ENCODE measurements at places on chromosomes 7 and 10.

- peak; percentile 90 for DNase-seq
Measured at GRCh38 chr10:102055647-102056419, at the start of gene ARMH3. ARMH3 (minus strand) TSS chr10:102056173; CDS start chr10:102040114, 16,059 bp downstream.

DNA sequence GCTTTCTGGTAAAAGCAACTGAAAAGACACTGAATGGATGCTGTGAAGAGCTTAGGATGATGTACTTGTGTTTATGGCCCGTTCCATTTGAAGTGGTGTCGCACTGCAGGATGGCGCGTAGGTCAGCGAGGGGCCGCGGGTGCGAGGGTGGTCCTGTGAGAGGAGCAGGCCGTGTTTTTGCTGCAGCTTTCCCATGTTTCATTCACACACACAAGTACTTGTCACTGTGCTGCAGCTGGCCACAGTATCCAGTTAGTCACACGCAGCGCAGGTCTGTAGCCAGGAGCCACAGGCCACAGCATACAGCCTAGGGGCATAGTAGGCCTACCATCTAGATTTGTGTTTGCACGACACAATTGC, 23.2 kb downstream of the WIPI2 start:
- no peak for DNase-seq

GRCh38 chr7:84123965-84124547, 70.5 kb downstream of the SEMA3A start:
- no peak for DNase-seq

- DNase-seq = no peak
Measured at GRCh38 chr10:112490545-112490944, 43.5 kb downstream of the VTI1A start.

DNA sequence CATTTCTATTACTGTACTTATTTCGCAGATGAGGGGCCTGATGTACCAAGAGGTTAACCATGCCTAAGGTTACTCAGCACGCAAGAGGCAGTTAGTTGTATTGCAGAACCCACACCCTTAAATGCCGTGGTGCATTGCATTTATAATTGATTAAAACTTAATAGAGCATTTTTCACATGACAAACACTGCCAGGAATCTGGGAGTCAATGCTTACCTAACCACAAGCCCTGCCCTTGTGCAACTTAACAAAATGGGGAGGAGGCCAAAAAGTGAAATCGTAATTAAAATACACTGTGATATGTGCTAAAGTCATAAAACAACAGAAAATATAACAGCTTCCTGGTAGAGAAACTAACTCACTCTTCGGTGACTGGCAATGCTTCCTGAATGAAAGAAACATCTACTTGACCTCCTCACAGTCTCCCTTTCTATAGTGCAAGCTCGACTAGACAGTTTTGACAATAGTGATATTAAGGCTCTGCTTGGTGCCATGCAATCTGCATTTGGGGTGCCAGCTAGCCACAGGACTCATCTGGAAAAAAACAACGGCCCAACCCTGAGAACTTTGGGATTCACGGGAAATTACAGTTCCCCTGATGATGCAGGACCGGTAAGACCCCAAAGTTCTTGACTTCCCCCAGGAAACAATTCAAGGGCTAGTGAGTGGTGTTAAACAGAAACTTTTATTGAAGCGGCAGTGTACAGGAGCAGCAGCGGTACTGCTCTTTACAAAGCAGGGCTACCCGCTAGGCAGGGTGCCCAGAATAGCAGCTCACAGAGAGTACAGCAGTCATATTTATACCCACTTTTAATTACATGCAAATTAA, 612.4 kb downstream of the TNS3 start:
- no peak for DNase-seq

- no peak for DNase-seq
Measured at GRCh38 chr7:126440542-126440941, 812.2 kb downstream of the GRM8 start.

GRCh38 chr10:99674762-99675161, 15.5 kb downstream of the ENTPD7 start:
- DNase-seq = no peak

DNA sequence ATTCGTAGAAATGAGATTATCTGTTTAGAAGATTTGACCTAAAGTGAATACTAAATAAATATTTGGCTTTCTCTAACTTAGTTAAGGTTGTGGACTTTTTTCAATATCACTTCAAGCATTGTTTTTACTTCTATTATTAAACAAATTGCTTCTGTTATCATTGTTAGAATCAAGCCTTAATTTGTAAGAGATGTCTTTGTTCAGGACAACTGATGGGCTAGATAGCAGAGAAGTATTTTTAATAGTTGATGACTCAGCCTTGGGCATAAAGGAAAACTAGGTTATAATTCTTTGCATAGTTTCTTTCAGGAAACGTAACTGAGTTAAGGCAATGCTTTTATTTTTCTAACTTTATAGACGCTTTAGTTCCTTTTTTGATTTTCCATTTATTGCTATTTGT, 128.8 kb upstream of the SMIM30 start:
- no peak for DNase-seq

- no peak for DNase-seq
Measured at GRCh38 chr10:1724921-1725488, 12.3 kb downstream of the ADARB2 start.

GRCh38 chr10:80598084-80598798, 60.5 kb downstream of the SH2D4B start:
- no peak for DNase-seq

DNA sequence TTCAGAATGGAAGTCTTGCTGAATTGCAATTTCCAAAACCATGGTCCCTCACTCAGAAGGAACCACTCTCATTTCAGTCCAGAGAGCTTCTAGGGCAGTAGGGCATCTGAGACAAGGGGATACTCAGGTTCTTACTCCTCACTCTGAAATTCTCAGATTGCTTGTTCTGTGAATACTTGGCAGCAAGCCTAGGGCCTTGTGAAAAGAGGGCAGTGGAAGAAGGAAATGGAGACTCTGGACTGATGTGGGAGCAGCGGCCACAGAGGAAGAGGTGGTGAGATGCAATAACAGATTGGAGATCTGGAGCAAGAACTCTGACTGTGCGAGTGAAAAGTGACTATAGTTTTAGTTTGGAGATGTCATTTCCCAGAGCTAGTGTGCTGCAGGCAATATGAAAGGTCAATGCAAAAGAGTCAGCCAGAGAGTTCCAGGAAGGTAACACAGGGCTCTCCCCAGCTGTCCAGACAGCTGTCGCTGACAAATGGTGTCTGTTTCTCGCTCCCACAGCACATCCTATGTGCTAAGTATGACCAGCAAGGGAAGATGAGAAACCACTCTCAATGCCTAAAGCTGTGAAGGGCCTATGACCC, 291.6 kb upstream of the KIAA1217 start:
- no peak for DNase-seq

- DNase-seq = no peak
Measured at GRCh38 chr7:137669706-137670105, 177.1 kb downstream of the DGKI start.

DNA sequence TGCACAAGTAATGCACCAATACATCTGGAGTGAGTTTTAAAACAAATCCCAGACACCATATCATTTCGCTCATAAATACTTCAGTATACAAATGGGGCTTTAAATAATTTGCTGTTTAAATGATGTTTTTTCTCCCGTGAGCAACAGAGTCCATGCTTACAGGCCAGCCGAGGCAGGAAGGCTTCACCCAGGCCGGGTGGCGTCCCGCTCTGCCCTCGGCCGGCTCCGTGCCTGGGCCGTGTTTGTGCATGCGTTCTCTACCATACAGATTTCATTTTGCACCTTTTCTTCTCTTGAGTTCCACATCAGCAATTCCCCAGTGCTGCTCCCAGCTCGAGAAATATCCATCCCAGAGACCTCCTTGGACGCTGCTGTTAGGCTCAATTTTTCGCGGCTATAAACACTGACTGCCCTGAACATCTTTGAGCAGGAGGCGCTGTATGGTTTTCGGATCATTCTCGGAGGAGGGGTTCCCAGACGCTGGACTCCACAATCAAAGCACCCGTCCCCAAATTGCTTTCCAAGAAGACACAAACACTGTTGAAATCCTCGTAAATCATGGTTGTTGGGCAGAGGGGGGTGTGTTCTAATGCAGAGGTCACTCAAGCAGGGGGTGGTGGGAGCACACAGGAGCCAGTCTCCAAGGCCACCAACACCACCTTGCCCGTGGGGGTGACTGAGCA, 91.6 kb downstream of the MICALL2 start:
- no peak for DNase-seq

GRCh38 chr7:128453836-128454804, 1.6 kb upstream of the HILPDA start:
- DNase-seq = peak; percentile 92

- DNase-seq = peak; percentile 63
Measured at GRCh38 chr10:132208462-132209050, 21.8 kb downstream of the DPYSL4 start.

DNA sequence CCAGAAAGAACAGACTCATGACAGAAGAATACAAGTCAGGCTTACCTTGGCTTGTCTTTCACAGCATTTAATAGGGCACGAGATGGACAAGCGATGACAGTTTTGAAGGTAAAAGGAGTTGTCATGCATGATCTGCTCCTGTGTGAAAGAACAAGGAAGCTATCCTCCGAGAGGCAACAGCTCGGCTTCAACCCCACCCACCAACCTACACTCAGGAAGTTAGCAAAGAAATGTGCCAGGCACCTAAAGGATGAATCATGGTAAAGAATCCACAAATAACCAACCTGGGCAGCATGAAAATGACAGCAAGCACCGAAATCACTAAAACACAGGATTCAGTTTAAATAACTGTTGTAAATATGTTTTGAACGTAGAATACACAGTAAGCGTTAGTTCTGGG, 700.2 kb downstream of the TYW1 start:
- no peak for DNase-seq

GRCh38 chr10:76403912-76404311, 972.5 kb downstream of the LRMDA start:
- DNase-seq = no peak

GRCh38 chr7:105352018-105352612, 36.6 kb downstream of the SRPK2 start:
- peak; percentile 69 for DNase-seq

GRCh38 chr7:43655584-43655983, 72.7 kb downstream of the STK17A start:
- DNase-seq = no peak

GRCh38 chr10:7409732-7410168, 1.1 kb downstream of the SFMBT2 start:
- DNase-seq = no peak

DNA sequence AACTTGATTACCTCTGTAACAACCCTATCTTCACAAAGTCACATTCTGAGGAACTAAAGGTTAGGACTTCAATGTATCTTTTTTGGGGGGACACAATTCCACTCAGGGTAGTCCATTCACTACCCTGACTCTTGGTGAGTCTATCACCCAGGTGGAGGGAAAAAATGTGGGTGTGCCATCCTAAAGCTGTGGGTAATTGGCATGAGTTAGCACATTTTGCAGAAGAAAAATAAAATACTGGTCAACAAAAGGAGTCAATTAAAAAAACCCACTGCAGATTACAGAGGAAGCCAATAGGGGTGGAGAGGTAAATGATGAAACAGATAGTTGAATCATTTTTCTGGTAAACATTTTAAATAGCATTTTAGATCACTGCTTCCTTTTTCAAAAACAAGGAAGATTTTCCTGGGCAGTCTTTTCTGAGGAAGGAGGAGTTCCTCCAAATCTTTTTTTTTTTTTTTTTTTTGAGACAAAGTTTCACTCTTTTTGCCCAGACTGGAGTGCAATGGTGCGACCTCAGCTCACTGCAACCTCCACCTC, 5.1 kb upstream of the BLVRA start:
- no peak for DNase-seq

DNA sequence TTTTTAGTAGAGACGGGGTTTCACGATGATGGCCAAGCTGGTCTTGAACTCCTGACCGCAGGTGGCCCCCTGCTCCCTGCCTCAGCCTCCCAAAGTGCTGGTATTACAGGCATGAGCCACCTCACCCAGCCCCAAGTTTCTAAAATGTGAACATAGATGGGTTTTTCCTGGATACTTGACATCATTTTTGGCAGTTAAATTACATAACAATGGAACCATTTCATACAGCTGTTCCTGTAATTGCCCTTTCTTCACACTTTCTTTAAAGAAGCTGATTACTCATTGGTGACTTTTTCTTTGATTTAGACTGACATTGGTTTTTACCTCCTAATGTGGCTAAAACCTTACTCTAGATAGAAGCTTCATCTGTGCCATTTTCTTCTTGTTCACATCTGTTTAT, 5.9 kb downstream of the ZKSCAN1 start:
- no peak for DNase-seq

DNA sequence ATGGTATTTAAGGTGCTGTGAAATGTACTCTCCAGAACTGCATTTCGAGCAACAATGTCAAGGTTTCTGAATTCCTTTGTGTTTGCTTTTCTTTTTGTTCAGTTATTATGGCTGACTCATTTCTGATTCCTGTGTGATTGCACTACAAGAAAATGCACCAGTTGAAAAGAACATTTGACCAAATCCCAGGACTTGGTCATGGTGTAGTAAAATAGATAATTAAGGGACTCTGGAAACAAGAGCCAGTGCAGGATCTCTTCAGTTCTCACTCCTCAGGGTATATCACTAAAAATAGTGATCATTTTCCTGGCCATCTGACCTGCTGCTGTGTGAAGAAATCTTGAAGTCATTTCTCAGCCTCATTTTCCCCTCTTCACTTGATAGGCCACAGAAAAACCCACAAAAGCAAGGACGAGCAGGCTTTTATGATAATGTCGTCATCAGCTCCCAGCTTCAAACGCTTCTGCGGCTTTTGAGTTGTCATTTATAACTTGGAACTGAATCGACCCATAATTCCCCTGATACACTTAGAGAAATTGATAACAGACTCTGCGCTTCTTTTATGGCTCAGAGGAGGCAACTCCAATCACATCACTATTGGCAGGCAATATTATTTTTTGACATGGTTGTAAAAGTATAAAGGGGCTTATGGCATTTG, 274.7 kb downstream of the HDAC9 start:
- no peak for DNase-seq

GRCh38 chr10:99537989-99538917, 5.5 kb downstream of the NKX2-3 start:
- no peak for DNase-seq

GRCh38 chr7:37201876-37202198, 246.8 kb downstream of the ELMO1 start:
- DNase-seq = no peak

DNA sequence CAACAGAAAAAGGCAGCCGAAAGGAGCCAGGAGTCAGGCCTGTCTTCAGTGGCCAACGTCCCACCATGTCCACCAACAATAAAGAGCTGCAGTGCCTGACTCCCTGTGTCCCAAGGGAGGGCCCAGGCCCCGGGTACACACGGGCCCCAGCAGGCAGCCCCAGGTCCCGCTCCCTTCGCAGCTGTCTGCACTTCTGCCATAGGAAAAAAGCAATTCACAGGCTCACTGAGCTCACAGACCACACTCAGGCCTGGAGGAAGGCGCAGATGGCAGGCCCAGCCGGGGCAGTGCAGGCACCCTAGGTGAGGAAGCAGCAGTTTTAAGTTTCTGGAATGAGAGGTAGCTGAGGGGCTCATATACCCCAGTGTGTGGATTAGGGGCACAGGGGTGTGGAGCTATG, 100.5 kb downstream of the PRKAG2 start:
- no peak for DNase-seq

All from heart right ventricle (tissue), 16 donors.